Kidney capillary endothelial cell (primary cell): ENCODE measurements at places on chromosomes 7 and 10.

DNA sequence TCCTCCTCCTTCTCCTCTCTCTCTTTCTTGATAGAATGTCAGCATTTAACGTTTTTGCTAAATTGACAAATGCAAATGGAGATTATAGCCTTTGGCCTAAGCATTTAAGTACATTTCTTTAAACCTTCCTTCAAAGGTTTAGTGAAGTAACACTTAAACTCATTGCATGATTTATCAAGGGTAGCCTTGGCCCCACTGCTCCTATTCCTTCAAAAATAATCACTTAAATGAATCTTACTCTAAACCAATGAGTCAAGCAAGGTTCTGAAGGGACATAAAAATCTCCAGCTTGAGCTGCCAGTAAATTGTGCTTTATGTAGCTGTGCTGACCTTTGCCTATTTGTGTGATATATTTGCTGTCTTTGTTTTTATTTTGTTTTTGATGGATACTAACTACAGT is 358.5 kb upstream of the AKR1E2 start:
- no peak for DNase-seq

DNA sequence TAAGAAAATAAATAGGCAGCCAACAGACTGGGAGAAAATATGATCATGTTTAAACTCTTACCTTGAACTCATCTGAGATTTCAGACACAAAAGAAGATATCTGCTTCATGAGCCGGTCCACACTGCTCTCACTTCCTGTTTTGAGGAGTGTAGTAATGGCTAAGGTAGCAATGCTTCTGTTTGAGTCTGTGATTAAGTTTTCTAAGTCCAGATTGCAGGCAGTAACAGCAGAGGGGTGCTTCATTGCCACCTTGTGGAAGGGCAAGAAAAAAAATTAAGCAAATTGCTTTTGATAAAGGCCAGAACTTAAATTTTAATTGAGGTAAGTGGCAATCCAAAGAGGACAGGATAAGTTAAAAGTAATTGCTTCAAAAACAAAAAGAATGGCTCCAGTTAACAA is 69.1 kb downstream of the MEST start:
- peak; percentile 9 for DNase-seq

- DNase-seq, result no peak
These were observed 21.8 kb downstream of the ASZ1 start for GRCh38 chr7:117405519-117405918.

GRCh38 chr10:112467541-112468075 is 20.6 kb downstream of the VTI1A start:
- DNase-seq, result no peak

DNA sequence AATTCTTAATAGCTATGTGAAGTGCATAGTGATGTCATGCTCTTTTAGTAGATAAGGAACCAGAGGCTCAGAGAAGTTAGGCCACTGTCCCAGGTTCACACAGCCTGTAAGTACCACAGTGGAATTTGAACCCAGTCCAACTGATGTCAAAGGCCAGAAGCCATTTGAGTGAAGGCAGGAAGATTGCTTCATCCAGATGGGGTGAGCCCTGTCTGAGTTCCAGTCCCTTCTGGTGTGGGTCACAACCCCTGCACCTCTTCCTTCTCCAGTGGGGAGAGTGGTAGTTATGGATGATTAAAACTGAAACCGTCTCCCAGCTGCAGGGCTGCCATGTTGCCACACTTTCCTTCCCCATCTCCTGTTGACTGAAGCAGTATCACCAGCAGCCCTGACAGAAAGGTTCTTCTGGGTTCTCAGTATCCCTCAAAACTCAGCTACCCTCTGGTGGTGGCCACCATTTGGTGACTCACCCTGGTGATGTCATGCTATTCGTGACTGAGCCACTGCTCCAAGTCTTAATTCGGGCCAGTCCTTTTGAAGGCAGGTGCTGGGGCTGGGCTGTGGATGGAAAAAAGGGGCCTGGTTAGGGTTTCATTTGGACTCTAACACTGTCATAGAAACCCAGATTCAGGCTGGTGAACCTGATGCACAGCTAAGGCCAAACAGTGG is 1.5 kb upstream of the C10orf95 start:
- DNase-seq, result no peak

GRCh38 chr10:121975295-121976086 is 474 bp upstream of the NSMCE4A start:
- no peak for DNase-seq

GRCh38 chr10:63683686-63684085 is 162.5 kb downstream of the REEP3 start:
- DNase-seq, result no peak

DNA sequence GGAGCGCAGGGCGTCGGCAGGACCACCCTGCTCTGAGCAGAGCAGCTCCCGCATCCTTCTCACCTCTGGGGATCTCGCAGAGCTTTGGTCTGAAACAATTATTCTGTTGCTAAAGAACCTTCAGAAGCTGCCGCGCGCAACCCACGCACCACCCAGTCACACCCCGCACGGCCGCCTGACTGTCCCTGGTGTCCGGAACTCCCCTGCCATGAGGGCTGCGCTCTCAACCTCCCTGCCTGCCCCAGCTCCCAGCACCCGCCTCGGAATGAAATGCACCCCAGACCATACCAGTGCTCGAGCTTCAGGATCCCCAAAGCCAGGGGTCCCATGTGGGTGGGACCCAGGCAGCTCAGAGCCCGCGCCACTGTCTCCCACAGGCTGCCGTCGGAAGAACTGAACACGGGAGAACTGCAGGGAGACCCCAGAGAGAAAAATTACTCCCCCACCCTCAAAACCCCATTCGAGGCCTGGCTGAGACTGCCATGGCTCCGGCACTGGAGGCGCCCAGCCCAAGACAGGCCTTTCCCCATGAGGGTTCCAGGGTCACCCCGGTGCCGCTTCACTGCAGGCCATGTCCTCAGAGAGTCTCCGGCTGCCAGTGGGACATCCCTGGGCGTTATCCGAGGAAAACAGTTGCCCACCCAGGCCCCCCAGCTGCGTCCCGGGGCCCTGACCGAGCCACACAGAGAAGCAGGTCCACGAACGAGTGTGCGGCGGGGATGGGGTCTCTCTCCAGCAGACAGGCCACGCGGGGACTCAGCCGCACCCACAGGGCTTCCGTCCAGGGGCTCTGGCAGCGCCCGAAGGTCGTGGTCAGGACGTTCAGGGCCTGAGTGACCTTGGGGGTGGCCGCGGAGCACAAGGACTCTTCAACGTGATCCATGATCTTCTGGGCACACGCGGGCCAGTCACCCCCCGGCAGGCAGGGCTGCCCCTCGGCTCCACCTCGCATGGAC is 12.1 kb downstream of the BRAT1 start:
- DNase-seq, result no peak

- DNase-seq, result no peak
These were observed 257.5 kb downstream of the INHBA start for GRCh38 chr7:41445432-41445831.

DNA sequence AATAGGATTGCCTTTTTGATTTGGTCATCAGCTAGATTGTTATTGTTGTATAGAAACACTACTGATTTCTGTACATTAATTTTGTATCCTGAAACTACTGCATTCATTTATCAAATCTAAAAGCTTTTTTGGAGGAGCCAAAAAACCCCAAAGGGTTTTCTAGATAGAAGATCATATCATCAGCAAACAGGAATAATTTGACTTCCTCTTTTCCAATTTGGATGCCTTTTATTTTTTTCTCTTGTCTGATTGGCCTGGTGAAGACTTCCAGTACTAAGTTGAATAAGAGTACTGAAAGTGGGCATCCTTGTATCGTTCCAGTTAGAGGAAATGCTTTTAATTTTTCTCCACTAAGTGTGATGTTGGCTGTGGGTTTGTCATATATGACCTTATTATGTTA is 10.6 kb upstream of the ENTPD7 start:
- DNase-seq, result no peak

GRCh38 chr10:9853405-9854355 is 1164.0 kb upstream of the CELF2 start:
- DNase-seq, result no peak

- DNase-seq, result no peak
These were observed 29.1 kb downstream of the FOXL3 start for GRCh38 chr7:318878-319661.

- no peak for DNase-seq
These were observed 357.4 kb upstream of the TMEM229A start for GRCh38 chr7:124390301-124390700.

- no peak for DNase-seq
These were observed 79.4 kb upstream of the DDC start for GRCh38 chr7:50644586-50644985.

DNA sequence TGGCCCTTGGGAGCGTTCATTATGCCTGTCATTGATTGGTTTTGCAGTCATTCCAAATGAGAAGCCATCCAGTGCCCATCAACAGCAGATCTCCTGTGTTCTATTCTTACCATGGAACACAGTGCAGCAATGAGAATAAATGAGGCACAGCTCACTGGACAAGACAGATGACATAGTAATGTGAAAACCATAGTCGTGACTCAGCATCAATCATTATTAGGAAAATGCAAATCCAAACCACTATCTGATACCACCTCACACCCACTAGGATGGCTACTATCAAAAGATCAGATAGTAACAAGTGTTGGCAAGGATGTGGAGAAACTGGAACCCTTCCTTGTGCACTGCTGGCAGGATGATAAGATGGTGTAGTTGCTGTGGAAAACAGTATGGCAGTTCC is 144.7 kb downstream of the ARHGAP22 start:
- DNase-seq, result no peak
